Stimulated activated CD8-positive, alpha-beta memory T cell treated with anti-CD3 and anti-CD28 coated beads, Interleukin-2, amount 100 ng/mL, for 1 hour (primary cell): ENCODE measurements at places on chromosomes 11 and 22.

GRCh38 chr11:64477675-64478074, 113.3 kb upstream of the SLC22A12 start:
- DNase-seq = no peak

- no peak for DNase-seq
Measured at GRCh38 chr22:43455846-43456245, 44.0 kb downstream of the MPPED1 start.

DNA sequence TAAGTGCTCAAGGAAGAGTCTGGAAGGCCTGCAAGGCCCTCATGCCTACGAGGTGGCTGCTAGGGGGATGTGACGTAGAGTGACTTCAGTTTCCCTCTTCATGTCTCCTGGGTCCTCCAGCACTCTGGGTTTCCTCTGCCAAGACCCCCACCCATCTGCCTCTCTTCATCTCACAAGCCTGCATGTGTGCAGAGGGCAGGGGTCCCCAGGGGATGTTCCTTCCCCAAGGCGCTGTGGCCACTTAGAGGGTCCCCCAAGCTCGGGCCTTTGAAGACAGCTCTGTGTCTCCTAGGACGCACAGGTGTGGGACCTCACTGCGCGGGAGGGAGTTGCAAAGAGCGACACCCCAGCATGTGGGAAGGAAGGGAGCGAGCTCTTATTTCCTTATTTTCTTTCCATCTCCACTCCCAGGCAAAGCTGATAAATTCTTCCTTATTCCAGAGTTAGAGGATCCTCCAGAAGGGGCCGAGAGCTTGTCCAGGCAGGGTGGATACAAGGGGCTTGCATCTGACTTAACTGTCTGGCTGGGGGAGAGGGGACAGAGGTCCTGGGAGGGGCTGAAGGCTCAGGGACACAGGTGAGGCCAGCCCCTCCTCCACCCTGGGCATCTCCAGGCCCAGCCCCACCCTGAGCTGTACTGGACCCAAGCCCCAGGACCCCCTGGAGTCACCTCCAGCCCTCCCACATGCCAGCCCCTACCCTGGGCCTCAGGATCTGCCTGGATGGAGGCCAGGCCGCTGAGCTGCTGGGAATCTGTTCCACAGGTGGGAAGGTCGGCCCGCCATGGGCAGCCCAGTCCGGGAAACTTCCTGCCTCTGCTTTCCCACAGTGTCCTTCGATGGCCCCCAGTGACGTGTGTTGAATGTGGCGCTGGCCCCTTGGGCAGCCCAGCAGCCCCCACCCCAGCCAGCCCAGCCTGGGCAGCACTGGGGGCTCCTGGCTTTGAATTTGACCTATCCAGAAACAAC, 59.7 kb upstream of the KCNQ1OT1 start:
- no peak for DNase-seq

GRCh38 chr11:119019996-119020395, 1.4 kb downstream of the TRAPPC4 start:
- DNase-seq = no peak

GRCh38 chr11:71138737-71139425, 113.5 kb downstream of the SHANK2 start:
- DNase-seq = no peak

DNA sequence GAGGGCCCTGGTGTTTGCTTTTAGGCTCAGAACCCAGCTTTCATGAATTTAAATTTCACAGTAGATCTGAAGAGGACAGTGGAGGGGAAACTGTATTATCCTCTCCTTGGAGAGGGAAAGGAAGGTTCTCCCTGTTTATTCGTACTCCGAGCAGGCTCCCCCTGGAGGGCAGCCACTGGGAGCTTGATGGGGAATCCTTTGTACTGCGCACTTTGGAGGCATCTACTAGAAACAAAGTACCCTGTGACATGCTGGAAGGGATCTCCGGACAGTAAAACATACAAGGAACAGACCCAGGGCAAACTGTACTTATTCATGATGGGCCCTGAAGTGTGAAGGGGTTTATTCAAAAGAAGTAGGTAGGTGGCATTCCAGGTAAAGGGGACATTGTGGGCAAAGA, 27.2 kb downstream of the NAV2 start:
- no peak for DNase-seq

DNA sequence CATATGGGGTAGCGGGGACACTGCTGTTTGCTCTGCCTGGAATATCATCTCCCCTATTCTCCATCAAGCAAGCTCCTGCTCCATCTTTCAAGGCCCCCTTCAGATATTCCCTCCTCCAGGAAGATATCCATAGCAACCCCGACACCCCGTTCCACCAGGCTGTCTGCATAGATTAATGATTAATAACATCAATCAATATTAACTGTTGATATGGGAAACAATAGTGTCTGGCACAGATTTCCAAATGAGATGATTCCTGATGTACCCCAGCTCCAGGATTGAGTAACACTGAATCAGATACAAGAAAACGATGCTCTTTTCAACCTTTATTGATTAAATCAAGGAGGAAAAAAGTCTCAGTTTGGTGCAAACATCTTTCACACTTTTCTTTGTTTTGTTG, 7.5 kb upstream of the TPST2 start:
- no peak for DNase-seq

DNA sequence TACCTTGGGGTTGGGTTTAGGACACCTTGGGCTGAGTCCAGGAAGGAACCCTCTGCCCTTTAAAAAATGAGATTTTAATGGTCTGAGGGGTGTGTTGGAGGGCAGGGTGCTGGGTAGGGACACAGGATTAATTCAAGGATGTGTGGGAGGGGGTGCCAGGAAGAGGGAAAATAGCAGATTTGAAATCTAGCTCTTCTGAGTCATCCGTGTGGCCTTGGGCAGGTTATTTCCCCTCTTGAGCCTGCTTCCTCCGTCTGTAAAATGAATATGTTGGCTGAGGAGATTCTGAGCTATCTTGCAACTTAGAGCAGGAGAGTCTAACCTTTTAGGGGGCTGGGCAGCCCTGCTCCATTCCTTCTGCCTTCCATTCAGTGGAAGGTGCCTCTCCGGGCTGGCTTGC, 3.0 kb downstream of the TSPAN18 start:
- DNase-seq = no peak

GRCh38 chr11:44634401-44635281, 69.2 kb downstream of the CD82 start:
- no peak for DNase-seq

DNA sequence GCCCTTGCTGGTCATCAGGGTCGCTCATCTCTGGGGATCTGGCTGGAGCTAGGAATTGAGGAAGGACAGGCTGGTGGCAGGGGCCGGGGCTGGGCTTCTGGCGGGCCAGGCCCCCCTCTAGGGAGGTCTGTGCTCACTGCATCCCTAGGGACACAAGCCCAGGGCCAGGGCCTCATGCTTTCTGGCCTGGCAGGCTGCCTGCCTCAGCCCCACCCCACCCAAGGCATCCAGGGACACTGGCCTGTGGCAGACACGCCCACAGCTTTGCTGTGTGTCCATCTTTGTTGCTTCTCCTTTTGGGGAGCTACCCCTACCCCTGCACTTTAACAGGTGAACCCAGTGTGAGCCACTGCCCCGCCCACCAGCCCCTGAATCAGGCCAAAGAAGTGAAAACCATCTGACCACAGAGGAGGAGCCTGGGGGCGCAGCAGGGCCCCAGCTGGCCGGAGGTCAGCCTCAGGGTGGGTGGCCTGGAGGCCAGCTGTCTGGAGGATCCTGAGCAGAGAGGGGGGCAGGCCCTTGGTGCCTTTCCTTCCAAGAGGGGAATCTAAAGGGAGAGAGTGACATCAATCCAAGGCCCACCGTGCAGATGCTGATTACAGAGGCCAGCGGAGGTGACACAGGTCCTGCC, 26.8 kb upstream of the CELSR1 start:
- no peak for DNase-seq

GRCh38 chr22:30238661-30239487, 7.7 kb downstream of the LIF start:
- no peak for DNase-seq

DNA sequence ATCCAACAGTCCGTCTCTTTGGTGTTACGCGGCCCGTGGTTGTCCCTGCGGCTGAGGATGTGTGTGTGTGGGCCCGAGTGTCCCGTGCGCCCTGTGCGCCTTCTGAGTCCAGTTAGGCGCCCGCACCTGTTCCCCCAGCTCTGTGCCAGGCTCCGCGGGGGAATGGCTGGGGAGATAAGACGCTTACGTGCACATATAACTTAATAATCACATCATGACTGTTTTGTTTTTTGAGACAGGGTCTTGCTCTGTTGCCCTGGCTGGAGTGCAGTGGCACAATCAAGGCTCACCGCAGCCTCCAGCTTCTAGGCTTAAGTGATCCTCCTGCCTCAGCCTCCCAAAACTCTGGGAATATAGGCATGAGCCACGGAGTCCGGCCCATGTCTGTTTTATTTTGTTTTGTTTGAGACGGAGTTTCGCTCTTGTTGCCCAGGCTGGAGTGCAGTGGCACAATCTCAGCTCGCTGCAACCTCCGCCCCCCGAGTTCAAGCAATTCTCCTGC, 817 bp downstream of the ARL2 start:
- DNase-seq = no peak

DNA sequence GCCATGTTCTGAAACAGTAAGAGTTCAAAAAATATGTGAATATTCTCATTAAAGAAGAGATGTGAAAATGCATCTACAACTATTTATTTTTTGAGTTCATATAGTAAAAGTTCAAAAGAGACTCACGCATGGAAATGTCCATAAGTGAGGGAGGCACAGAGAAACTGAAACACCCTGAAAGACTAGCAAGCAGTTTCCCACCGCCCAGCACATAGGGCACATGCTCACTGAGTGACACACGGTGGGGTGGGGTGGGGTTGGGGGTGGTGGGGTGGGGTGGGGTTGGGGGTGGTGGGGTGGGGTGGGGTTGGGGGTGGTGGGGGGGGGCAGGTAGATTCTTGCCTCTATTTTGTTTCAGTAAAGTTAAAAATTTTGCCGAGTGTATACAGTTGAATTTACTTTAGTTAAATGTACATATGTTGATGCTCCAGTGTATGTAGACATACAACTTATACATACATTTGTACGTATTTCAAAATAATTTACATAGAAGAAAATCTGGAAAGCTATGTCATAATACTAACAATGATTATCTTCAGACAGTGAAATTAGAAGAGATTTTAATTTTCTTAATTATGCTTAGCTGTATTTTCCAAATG, 6.3 kb downstream of the CCDC34 start:
- no peak for DNase-seq

GRCh38 chr11:59261150-59261549, 48.4 kb upstream of the MPEG1 start:
- no peak for DNase-seq

GRCh38 chr11:71342951-71343827, 90.8 kb upstream of the SHANK2 start:
- no peak for DNase-seq

DNA sequence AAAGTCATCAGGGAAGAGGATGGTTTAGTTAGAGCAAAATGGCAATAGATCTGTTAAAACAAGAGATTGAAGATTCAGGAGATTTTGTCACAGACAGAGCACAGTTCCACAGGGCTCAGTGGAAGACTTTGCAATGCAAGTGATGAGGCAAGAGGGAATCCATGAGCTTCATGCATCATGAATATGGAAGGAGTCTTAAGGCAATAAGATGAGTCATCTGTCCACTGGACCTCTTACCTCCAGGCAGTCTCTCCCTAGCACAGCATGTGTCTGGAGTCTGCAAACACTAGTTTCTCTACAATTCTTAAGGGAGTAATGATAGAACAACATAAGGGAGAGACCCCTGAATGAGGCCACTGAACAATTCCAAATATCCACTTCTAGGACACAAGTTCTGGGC, 245.7 kb downstream of the NXPE2 start:
- DNase-seq = no peak

DNA sequence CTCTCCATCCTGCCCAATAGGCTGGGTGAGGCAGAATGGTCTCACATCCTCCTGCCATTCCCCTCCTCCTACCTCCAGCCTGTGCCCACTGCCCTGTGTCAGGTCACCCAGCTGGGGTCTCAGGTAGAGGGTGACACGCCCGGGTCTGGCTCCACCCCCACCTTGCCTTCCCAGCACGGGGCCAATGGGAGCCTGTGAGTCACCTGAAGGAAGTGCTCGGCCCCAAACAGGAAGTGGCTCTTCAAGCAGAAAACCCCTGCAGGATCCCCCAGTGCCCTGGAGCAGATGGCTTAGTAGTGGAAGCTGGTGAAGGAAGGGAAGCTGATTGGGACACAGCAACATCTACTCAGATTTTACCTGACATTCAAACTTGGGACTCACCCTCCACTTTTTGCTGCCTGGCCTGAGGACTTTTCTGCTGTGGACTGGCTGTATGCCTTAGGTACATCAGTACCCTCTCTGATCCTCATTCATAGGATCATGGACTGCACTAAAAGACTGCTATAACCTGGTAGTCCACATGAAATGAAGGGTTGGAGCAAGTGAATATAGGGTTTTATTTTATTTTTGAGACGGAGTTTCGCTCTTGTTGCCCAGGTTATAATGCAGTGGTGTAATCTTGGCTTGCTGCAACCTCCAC, 33.4 kb downstream of the GDPD5 start:
- DNase-seq = peak; percentile 42

DNA sequence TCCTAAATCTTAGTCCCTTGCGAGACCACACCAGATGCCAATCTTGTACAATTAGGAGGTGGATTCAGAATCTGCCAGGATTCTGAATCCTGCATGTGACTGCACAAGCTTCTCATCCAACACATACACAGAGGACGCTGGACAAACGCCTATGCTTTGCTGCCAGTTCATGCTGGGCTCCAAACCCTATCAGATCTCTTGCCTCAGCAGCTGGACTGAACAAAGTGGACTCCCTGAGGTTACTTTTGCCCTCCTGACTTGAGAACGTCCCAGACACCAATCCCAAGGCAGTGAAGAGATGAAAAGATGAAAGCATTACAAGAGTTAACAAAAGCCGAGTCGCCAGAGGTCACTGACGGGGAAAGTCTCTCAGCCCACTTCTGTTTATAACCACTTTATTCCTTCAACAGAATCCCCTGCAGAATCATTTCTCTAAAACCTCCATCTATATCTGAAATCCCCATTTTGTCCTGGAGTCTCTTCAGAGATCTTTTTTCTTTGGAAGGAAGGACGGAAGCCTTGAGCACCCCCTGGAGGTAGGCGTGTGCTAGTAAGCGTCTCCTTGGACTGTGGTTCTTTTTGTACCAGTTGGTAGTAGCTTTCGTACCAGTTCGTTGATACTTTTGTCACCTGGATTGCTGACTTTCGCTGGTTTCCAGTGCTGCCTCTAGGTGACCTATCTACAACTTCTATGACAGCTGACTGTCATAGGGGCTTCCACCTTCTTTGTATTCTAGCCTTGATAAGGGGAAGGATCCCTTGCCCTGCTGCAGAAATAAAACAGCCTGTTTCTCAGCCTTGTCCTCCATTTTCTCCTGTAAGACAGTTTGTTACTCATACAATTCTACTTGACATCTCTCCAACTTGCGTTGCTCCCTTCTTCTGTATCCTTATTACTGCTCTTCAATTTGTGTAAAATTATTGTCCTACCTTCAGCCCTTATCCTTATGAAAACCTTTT, 26.1 kb upstream of the EED start:
- peak; percentile 31 for DNase-seq

- DNase-seq = no peak
Measured at GRCh38 chr22:46064966-46065666, 85.2 kb upstream of the PPARA start.
